ENCODE measurements at places on chromosomes 11 and 22. TPM values are rescaled to one million over a fixed set of nuclear protein-coding genes. Genes with fewer than 3 reads are reported as not detected.

The IL10RA gene
- 0.09 TPM for total RNA-seq

The KLHL35 gene
- total RNA-seq: 12.3 TPM

The MOGAT2 gene
- total RNA-seq: not detected

The SLC22A8 gene
- total RNA-seq: not detected

The OR8G1 gene
- not detected for total RNA-seq

The DDIAS gene
- 18.2 TPM for total RNA-seq

The HIC2 gene
- total RNA-seq: 2.4 TPM

The RRP7A gene
- 29.3 TPM for total RNA-seq
